Stimulated activated naive CD4-positive, alpha-beta T cell treated with Interleukin-2 at 50 U/mL for 16 hours (primary cell): ENCODE measurements at places on chromosomes 3 and 15.

DNA sequence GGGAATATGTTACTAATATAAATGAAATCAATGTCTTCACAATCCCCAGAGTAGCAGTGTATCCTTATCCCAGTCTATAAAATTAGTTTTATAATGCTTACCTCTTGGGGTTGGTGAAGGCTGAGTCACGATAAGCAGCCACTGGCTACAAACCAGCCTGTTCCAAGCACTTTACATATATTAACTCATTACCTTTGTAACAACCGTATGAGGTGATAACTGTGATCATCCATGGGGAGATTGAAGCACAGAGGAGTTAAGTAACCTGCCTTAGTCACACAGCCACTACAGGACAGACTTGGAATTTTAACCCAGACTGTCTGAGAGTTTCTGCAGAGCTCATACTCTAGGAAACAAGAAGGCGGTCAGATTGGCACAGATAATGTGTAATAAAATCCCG, 43.3 kb upstream of the MITF start:
- no peak for DNase-seq

DNA sequence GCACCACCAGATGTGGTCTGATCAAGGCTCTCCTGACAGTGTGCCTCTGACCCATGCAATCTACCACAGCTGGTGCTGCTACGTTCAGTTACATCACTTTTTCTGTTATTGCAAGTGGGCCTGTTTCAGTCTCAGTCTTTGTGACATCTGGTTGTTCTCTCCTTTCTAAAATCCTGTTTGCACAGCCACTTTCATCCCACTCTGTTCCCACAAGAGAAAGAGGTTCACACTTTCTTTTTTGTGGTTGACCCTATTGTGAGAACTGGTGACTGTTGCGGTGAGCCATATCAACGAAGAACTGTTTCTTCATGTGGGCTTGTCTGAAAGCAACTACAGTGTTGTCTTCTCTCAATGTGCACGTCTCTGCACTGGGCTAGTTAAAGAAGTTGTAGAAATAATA, 342.8 kb upstream of the ARPP21 start:
- DNase-seq, result no peak

GRCh38 chr3:113292933-113293332, 81.6 kb downstream of the BOC start:
- DNase-seq, result no peak

DNA sequence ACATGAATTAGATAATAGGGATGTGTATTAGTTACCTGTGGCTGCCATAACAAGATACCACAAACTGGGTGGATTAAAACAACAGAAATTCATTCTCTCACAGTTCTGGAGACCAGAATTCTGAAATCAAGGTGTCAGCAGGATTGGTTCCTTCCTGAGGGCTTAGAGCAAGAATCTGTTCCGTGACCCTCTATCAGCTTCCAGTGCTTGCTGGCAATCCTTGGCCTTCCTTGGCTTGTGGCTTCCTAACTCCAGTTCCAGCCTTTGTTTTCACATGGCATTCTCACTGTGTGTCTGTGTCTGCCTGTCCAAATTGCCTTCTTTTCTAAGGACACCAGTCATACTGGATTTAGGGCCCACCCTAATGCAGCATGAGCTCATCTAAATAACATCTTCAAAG, 94.4 kb upstream of the NR2E3 start:
- no peak for DNase-seq

- DNase-seq, result no peak
Measured at GRCh38 chr3:110397115-110397514, 674.5 kb upstream of the NECTIN3 start.

- DNase-seq, result no peak
Measured at GRCh38 chr3:53180305-53181023, 19.5 kb downstream of the PRKCD start.

- DNase-seq, result no peak
Measured at GRCh38 chr3:127851899-127852298, 29.6 kb upstream of the MGLL start.

DNA sequence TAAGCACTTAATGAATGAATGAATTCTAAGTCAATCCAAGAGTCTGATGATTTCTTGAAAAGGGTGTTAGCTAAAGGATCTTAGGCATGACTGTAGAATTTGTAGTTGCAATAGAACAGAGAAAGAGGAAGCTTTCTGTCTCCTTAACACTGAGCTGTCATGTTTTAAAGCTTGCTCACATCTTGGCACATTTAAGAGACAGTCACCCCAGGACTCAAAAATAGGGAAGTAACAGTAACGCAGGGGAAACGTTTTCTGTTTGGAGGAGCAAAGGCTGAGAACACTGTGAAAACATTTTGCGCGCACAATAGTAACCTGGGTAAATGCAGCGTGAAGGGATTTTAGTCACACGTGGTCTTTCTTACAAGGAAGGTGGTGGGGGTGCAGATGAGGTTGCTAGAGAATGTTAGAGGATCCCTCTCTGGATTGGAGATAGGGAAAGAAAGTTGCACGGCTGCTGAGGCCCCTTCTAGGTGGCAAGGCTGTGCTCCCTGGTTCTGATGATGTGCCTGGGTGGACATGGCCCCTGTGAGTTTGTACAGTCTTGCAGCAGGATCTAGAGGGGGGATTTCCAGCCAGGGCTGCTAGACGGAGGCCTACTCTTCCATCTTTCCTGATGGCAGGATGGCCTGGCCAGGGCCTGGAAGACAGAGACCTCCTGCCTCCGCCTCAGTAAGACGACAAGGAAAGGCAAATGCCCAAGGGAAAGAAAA, 12.0 kb downstream of the STARD5 start:
- DNase-seq, result no peak

- no peak for DNase-seq
Measured at GRCh38 chr3:140177943-140178342, 243.0 kb downstream of the CLSTN2 start.

DNA sequence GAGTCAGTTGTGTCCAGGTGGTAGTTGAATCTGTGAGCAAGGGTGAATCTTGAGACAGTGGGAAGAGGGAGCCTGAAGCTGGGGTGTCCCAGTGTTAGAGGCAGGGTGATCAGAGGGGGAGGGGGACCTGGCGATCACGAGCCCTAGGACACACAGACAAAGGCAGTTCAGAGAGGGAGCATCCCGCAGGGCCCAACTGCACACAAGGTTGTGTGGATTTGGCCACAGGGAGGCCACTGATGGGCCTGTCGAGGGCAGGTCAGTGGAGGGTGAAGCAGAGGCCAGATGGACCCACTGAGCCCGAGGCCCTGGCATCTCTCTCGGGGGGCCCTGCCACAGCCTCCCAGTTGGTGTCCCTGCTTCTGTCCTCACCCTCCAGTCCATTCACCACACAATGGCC, 48.6 kb upstream of the SMAD6 start:
- no peak for DNase-seq

DNA sequence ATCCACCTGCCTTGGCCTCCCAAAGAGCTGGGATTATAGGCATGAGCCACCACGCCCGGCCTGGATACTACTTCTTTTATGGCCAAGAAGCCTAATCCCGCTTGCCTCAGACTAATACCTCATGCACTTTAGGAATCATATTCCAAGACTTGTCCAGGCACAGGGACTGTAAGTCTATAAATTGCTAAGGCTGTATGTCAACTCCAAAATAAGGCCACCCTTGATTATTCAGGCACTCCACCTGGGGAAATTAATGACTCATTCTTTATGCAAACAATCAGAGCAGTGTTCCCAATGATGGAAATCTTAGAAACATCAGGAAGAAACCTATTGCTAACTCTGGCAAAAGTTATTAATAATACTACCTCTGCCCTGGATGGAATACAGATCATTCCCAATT, 98.4 kb downstream of the ERC2 start:
- no peak for DNase-seq

- no peak for DNase-seq
Measured at GRCh38 chr3:3587647-3587972, 211.6 kb upstream of the LRRN1 start.

DNA sequence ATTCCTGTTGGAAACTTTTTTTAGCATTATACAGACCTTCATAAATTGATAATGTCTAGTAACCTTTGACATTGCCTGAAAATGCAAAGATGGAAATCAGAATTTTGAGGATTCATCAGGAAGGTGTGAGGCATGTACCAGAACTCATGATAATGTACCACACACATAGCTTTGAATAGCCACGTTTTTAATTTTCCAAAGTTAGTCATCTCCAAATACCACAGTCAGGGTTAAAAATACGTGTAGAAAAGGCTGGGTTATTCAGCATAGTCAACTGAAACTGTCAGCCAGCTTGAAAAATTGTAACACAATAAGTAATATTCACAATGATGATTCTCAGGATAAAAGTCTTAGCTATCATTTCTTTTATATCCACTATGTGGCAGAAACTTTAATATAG, 102.0 kb upstream of the THRB start:
- no peak for DNase-seq

DNA sequence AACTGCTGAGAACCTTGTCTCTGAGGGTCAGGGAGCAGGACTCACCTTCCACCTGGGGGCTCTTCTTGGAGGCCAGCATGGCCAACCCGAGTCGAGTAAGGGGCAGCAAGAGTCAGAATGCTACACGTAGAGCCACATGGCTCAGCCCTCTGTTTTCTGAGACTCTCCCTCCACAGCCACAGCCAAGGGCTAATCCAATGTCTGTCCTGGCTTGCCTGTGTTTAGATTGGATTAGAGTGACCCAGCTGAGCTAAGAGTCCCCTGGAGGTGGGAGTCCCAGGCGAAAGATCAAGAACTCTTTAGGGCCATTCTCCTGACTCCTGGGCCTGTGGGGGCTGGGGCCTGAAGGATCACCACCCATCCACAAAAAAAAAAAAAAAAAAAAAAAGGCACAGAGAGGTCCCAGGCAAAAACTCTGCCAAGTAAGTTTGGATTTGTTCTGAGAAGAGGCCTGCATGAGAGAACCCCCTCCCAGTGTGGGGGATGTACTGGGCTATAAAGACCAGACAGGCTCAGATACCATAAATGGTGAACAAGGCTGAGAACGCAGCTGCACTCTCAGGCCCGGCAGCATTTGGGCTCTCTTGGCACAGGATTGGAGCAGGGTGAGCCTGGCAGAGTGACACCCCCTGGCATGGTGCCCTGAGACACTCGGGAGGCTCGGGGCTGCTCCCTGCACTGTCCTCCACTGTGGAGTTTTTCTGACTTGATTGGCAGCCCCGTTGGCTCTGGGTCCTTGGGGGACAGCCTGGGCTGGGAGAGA, 88.0 kb upstream of the OSBPL11 start:
- no peak for DNase-seq

GRCh38 chr15:56053046-56053400, 59.6 kb upstream of the NEDD4 start:
- no peak for DNase-seq

- DNase-seq, result no peak
Measured at GRCh38 chr3:153210146-153210545, 48.1 kb downstream of the RAP2B start.

- no peak for DNase-seq
Measured at GRCh38 chr3:28716939-28717338, 368.3 kb upstream of the AZI2 start.

GRCh38 chr3:107829185-107829584, 261.6 kb downstream of the CD47 start:
- DNase-seq, result no peak

GRCh38 chr3:108295421-108296175, 750 bp upstream of the HHLA2 start:
- DNase-seq, result no peak

DNA sequence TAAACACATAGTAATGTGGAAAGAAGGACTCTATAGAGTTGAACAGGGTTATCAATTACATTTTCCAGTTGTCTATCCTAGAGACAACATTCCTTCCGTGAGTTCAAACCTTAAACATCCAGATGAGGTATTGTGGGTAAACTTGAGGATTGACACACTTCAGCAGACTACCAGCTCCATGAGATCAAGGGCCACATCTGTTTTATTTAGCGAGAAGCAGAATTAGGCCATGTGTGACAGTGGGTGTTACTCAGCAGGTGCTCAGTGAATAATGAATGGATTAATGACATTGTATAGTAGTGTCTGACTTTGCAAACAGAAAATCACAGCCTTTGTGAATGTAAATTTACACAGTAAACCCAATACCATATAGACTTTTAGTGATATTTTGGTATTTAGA, 941.1 kb upstream of the CFAP20DC start:
- no peak for DNase-seq

DNA sequence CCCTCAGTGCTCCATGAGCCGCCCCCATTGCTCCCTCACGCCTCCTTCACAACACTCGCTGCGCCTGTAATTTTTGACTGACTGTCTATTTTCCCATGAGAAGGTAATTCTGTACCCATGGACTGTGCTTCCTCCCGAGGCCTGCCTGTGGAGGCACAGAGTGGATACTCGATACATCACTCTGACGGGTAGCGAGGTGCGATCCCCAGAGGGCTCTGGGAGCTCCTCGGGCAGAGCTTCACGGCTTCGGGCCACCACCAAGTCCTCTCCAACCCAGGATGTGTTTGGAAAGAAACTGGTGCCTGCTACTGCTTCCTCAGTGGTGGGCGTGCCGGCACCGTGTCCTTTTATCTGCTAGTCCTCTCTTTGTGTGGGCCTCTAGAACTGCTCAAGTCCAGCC, 108.6 kb upstream of the DLG1 start:
- no peak for DNase-seq

- DNase-seq, result no peak
Measured at GRCh38 chr3:35528728-35529127, 110.6 kb upstream of the ARPP21 start.

DNA sequence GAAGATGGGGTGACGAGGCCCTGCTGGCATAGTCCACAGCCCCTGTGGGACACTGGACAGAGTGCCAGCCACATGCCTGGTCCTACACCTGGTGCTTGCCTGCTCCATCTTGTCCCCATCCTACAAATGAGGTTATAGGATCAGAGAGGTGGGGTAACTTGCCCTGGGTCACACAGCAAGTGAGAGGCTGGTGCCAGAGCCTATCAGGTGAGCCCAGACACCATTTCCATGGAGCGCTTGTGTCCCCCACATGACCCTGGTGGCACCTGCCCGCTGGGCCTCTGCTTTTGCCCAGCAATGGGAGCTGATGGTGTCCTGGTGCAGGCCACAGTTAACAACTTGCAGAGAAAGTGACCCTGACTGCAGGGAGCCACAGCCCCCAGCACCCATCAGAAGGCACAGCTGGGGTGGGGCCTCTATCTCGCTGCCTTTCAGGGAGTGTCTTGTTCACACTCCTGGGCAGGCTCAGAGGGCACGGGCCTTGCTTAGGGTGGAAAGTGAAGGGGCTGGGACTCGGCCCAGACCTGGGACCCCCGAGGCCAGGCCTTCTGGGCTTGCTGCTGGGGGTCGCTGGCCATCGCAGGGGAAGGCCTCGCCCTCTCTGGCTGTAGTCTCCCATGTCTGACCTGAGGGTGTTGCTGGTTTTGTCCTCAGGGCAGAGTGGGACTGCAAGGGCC, 7.2 kb downstream of the PLXNA1 start:
- DNase-seq, result no peak

- no peak for DNase-seq
Measured at GRCh38 chr3:11019116-11019819, 26.7 kb downstream of the SLC6A1 start.
